ENCODE measurements at places on chromosomes 16 and 17.

GRCh38 chr16:85420501-85421337 is 192.4 kb upstream of the GSE1 start:
- peak; percentile 25 for DNase-seq

- DNase-seq, result no peak
Observed at GRCh38 chr17:60345233-60345632, 46.7 kb downstream of the USP32 start.

GRCh38 chr17:7392696-7393612 is 1.4 kb downstream of the PLSCR3 start:
- DNase-seq, result no peak

DNA sequence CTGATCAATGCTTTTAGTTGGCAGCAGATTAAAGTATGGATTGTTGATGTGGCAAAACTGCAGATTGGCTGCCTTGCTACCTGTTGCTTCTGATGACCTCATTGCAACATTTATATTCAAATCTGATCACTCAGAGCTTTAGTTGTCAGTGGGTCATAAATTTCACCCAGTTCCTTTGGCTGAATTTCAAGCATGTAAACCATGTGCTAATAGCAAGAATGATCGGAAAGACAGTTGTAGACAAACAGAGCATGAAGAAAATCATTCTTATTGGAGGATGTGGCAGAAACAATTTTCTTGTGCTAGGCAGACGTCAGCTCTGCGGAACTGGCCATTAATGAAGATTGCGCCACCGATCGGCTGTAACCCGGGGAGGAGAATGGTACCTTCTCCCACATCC is 346.6 kb upstream of the EEF2KMT start:
- no peak for DNase-seq

GRCh38 chr16:28110074-28110473 is 46.6 kb upstream of the GSG1L start:
- peak; percentile 49 for DNase-seq

DNA sequence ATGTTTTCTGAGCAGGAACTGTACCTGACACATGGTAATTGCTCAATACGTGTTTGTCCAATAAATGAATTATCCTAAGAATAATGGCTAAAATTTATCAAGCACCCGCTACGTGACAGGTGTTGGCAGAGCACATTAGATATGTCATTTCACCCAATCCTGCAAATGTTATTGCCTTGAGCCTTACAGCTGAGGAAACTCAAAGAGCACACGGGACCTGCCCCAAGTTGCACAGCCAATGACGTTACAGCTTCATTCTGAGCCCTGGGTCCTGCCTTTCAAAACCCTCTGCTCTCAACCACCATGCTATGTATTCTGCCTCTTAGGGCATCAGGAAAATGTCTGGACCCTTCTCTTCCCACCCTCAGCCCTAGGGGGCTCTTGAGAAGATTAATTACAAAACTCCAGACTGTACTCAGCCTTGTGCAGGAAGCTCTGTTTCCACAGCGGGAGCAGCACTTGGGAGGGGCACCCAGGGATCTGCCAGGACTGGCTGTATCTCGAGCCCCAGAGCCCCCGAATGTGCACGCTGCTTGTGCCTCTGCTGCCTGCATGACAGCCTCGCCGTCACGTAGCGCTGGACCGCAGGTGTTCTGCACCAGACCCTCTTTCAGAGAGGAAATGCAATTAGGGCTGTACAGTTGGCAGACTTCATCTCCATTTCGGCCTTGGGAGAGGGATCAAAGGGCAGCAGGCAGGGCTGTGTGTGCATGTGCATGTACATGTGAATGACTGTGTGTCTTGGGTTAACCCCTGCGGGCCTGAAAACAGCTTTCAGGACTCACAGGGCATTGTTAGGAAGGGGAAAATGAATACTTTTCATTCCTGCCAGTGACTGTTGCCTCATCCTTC is 71.6 kb downstream of the GPR139 start:
- no peak for DNase-seq

- DNase-seq, result no peak
Observed at GRCh38 chr16:57897053-57897784, 73.7 kb downstream of the CNGB1 start.

DNA sequence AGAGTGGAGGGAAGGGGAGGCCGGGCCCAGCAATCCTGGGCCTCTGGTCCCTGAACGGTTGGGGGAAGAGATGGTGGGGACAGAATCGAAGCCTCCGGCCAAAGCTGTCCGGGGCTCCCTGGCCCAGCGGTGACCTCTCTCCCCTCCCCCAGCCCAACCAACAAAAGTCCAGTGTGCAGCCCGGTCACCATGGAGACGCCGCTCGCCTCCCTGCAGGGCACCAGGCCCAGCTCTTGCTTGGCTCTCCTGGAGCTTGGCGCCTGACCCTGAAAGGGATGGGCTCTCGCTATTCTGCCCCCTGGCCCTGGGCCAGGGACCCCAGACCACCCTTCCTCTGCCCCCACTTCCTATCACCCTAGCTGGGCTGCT is 1.3 kb downstream of the METRN start:
- DNase-seq, result peak; percentile 60

DNA sequence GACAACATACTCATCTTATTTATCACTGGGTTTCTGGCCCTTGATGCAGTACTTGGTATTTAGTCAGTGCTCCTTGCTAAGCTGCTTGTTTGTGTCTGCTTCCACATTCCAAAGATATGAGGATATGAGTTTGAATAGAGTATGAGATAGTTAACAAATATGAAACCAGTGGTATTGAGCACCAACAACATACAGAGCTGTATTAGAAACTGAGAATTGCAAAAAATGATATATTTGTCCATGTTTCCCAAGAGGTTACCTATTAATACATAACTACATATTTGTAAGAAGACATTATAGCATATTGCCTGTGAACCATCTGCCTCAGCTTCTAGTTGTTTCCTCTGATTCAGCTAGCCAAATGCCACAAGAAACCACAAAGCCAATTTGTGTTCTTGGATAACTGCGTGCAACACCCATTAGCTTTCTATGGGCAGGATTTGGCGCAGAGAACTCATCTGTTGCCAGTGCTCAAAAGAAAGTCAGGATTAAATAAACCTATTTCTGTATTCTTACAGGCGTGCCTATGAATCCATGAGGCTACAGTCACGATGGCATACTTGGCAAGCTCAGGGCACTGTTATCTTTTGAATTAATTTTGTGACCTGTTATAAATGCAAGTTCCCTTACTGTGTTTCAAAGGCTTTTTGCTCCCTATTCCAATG is 194.4 kb downstream of the MAP2K6 start:
- DNase-seq, result peak; percentile 91

- no peak for DNase-seq
Observed at GRCh38 chr17:75931062-75931461, 9.8 kb downstream of the FBF1 start.

DNA sequence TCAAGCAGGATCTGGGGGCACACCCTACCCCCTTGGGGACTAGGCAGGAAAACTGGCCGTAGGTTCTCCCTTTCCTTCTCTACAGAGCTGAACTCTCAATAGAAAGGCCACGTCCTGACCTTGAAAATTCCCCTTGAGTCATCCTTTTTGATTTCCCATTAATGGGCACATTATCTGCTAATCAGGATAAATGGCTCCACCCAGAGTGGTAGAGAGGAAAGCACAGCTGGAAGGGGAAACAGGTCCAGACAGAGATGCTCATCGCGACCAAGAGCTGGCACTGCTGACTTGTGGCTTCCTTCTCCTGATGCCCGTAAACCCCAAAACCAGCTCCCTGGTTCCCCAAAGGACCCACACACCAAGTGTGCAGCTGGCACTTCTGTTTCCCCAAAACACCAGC is 206.5 kb upstream of the CDH5 start:
- DNase-seq, result peak; percentile 50

GRCh38 chr17:42287977-42288802 is at the start of gene STAT5A:
Gene STAT5A, plus strand, starts transcription at chr17:42288498. Its CDS starts 914 bp downstream, at chr17:42289412.
- DNase-seq, result peak; percentile 84

GRCh38 chr17:6470751-6471521 is 26.7 kb downstream of the PIMREG start:
- DNase-seq, result no peak

DNA sequence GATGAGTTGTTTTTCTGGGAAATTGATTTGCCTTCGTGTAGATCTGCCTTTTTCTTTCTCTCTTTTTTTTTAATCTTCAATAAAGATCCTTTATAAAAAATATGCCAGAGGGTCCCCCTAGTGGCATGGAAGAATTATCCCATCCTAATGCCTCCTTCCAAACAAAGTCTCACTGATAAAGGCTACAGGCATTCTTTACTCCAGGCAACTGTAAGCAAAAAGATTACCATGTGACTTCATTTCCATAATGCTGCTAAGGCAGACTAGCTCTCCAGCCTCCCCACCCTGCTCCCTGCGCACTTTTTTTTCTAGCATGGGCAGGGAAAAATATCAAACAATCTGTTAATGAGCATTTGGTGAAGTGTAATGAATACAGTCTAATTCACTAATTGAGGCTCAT is 220.2 kb upstream of the CDH8 start:
- DNase-seq, result no peak

- no peak for DNase-seq
Observed at GRCh38 chr16:67395458-67396158, 2.3 kb upstream of the TPPP3 start.

GRCh38 chr17:67421869-67422273 is 44.8 kb downstream of the PITPNC1 start:
- DNase-seq, result peak; percentile 94

DNA sequence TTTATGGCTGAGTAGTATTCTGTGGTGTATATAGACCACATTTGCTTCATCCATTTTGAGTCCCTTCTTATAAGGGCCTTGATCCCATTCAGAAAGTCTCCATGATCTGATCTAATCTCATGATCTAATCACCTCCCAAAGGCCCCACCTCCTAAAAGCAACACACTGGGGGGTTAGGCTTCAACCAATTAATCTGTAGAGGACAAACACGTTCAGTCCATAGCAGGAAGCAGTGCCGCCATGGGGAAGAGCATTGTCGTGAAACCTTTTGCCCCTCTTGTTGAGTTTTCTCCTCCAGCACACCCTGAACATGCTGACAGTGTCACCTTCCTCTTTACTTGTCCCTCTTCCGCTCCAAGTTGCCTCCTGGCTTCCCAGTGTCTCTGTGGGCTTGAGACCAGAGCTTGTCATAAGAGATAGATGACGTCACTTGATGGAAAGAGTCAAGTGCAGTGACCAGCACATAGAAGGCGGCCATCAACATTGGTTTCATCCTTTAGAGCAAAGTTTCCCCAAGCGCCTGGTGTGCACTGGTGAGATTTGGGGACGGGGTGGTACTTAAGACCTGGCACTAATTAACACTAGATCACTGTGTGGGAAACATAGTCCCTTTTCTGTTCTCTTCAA is 74.1 kb downstream of the PRKCB start:
- DNase-seq, result no peak

GRCh38 chr16:88130016-88130415 is 178.8 kb downstream of the BANP start:
- no peak for DNase-seq

GRCh38 chr16:70808371-70808770 is 7.4 kb upstream of the VAC14 start:
- DNase-seq, result no peak

- DNase-seq, result peak; percentile 18
Observed at GRCh38 chr17:37399265-37399803, 7.3 kb downstream of the ACACA start.

- DNase-seq, result no peak
Observed at GRCh38 chr16:1398826-1399581, 15.5 kb downstream of the UNKL start.

GRCh38 chr16:17802571-17802970 is 331.8 kb upstream of the XYLT1 start:
- DNase-seq, result peak; percentile 52

DNA sequence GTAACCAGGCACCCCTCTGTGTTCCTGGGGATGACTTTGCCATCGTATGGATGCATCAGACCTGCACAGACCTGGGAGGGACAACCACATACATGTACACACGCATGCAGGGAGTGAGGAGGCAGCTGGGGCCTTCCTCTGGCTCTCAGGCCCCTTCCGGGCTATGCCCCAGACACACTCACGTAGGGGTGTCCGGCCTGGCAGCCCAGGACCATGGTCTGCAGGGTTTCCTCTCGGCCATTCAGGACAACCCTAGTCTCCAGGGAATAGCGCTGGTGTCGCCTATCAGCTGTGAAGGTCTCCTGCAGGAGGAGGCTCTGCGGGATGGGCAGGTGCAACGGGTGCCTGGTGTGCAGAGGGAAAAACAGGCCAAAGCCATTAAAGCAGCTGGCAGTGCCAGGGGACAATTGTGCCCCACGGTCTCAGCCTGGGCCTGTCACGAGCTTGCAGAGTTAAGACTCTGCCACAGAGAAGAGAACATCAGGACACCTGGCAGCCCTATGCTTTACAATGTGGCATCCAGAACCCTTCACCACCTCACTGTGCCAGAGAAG is 101.4 kb downstream of the RMI2 start:
- no peak for DNase-seq

Measured in fibroblast of the aortic adventitia (primary cell).